ENCODE measurements at places on chromosomes 2 and 18. TPM values are rescaled to one million over a fixed set of nuclear protein-coding genes. Genes with fewer than 3 reads are reported as not detected.
A peak's percentile ranks its signal among the peaks of the same experiment; 100 is the strongest.

- no peaks in the 10 kb centered on the region for H3K4me1 ChIP-seq
- no peak overlapping the region for H3K4me3 ChIP-seq
- peak overlapping the region; percentile 31 for H3K27ac ChIP-seq
Observed at GRCh38 chr18:10143596-10143995, 229.8 kb downstream of the VAPA start.

Gene ANTXR1
- 48.1 TPM for total RNA-seq

Gene CABLES1
- 18.7 TPM for total RNA-seq

- no peaks in the 10 kb centered on the region for H3K36me3 ChIP-seq
- H3K4me3 ChIP-seq, result no peak overlapping the region
- no peaks in the 10 kb centered on the region for H3K27me3 ChIP-seq
- H3K4me1 ChIP-seq, result no peaks in the 10 kb centered on the region
- DNase-seq, result no peak
Observed at GRCh38 chr2:52260904-52261303, 1229.0 kb upstream of the NRXN1 start.

DNA sequence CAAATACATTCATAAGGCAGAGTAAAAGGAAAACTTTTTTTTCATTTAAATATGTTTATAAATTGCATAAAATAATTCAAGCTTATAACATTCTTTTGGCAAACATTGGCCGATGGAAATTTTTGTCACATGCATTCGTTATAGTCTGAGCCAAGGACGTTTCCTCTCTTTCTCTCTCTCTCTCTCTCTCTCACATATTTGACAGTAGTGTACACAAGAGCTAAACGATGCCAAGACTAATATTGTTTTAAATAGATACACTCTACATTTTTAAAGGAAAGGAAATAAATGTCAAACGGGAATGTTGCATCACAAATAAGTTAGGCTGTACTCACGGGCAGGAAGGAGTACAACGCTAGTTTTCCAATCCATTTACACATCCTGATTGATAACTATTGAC, 251.1 kb upstream of the SMIM21 start:
- H3K4me1 ChIP-seq, result no peaks in the 10 kb centered on the region
- no peak overlapping the region for H3K4me3 ChIP-seq
- no peak for DNase-seq
- no peaks in the 10 kb centered on the region for H3K36me3 ChIP-seq

Gene ATOH8
- 35.8 TPM for total RNA-seq

DNA sequence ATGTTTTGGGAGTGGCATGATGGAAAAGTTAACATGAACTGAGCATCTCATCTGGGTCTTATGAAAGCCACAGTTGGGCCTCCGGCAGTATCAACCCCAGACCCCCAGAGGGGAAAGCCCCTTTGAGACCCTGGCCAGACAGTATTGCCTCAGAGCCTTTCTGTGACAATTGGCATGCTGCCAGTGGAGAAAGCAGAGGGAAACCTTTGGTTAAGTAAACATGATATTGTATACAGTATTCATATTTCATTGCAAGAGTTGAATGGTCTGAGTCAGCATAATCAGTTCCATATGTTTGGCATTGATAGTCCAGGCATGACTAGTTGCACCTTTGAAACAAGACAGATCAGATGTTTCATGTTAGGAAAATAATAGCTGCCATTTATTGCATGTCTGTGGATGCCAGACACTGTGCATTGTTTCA, 20.0 kb downstream of the MERTK start:
- H3K4me1 ChIP-seq, result peaks cover 26% of the 10 kb centered on the region
- H3K36me3 ChIP-seq, result no peaks in the 10 kb centered on the region
- no peaks in the 10 kb centered on the region for H3K27me3 ChIP-seq
- H3K4me3 ChIP-seq, result no peak overlapping the region

DNA sequence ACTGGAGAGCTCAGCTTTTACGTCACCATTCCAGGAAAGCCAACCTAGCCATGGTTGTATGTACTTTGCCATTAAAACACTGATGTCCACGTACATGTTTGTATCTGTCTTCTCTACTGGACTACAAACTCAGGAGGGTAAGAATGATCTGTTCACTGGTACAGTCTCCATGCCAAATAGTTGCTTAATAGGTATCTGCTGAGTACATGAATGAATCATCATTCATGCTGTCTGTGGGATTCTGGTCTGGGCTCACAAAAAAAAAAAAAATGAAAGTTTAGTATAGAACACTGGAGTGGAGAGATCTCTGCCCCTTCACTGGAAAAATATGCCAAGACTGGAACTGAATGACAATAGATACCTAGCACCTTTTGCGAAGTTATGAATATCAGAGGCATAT, 102.6 kb upstream of the ITGA4 start:
- H3K27ac ChIP-seq, result no peak overlapping the region
- no peaks in the 10 kb centered on the region for H3K27me3 ChIP-seq
- H3K4me3 ChIP-seq, result no peak overlapping the region
- DNase-seq, result no peak

Gene LYPD6
- 2.3 TPM for total RNA-seq

GRCh38 chr2:153891051-153891450, 19.3 kb downstream of the GALNT13 start:
- no peaks in the 10 kb centered on the region for H3K27me3 ChIP-seq
- no peak for DNase-seq
- no peaks in the 10 kb centered on the region for H3K36me3 ChIP-seq

- no peak for DNase-seq
- H3K27ac ChIP-seq, result no peak overlapping the region
- no peaks in the 10 kb centered on the region for H3K36me3 ChIP-seq
- H3K27me3 ChIP-seq, result no peaks in the 10 kb centered on the region
- no peaks in the 10 kb centered on the region for H3K4me1 ChIP-seq
Observed at GRCh38 chr18:46676182-46676835, 19.3 kb upstream of the LOXHD1 start.

DNA sequence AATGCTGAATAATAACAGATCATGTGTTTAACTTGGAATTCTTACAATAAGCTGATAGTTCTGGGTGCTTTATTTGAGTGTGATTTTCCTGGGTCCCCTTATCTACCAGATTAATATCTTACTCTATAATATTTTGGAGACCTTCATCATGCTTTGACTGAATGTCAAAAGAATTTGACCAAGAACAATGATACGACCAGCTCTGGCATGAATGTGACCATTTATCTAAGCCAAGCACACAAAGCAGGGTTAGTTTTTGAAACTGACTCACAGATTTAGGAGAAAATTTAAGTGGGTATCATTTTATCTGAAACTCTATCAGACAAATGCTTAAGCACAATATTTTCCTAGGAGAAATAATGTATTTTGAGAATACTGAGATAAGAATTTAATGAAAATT, 677.0 kb downstream of the NYAP2 start:
- no peaks in the 10 kb centered on the region for H3K36me3 ChIP-seq
- no peak overlapping the region for H3K4me3 ChIP-seq
- no peaks in the 10 kb centered on the region for H3K4me1 ChIP-seq
- no peaks in the 10 kb centered on the region for H3K27me3 ChIP-seq
- DNase-seq, result no peak

GRCh38 chr2:222805591-222806304, 55.1 kb upstream of the ACSL3 start:
- no peak overlapping the region for H3K27ac ChIP-seq
- no peaks in the 10 kb centered on the region for H3K27me3 ChIP-seq
- DNase-seq, result no peak
- no peak overlapping the region for H3K4me3 ChIP-seq
- no peaks in the 10 kb centered on the region for H3K4me1 ChIP-seq
- H3K36me3 ChIP-seq, result no peaks in the 10 kb centered on the region

DNA sequence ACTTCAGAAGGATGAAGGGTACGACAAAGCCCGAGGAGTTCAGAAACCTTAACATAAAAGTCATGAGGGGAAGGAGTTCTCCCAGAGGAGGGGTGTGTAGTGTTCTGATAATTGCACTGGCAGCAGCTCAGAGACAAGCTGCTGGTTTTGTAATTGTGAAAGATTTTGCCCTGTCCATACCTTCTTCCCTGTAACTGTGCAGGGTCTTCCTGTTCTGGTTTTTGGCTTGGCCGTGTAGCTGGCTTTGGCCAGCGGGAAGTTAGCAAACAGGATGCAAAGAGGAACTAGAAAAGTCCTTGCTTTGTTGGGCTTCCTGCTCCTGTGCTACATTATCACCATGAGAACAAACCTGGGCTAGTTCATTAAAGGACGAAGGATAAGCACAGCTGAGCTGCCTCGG, 160.8 kb downstream of the LPIN1 start:
- H3K27me3 ChIP-seq, result no peaks in the 10 kb centered on the region
- H3K36me3 ChIP-seq, result no peaks in the 10 kb centered on the region
- H3K27ac ChIP-seq, result no peak overlapping the region
- no peak overlapping the region for H3K4me3 ChIP-seq
- DNase-seq, result no peak

Gene RTP5
- total RNA-seq, result 2.2 TPM

GRCh38 chr2:136383167-136383566, 265.2 kb upstream of the CXCR4 start:
- H3K27me3 ChIP-seq, result no peaks in the 10 kb centered on the region
- peaks cover 34% of the 10 kb centered on the region for H3K4me1 ChIP-seq
- H3K36me3 ChIP-seq, result no peaks in the 10 kb centered on the region
- peak overlapping the region; percentile 75 for H3K27ac ChIP-seq
- no peak overlapping the region for H3K4me3 ChIP-seq
- no peak for DNase-seq

DNA sequence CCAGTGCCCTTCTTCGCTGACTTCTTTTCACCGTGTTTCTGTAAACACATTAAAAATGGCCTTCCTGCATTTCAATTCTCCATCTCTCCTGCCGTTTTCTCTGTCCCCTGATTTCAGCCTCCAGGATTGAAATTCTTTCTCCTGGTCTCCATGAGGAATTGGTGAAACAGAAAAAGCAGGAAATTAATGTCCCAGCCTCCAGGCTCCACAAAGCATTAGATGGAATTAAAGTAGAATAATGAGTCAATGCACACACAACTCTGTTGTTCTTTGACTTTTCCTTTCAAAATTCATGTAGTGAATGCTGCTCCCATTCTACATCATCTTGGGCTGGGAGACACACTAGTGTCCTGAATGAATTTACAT, 209.5 kb downstream of the KLHL29 start:
- no peaks in the 10 kb centered on the region for H3K27me3 ChIP-seq
- no peak overlapping the region for H3K27ac ChIP-seq
- no peak overlapping the region for H3K4me3 ChIP-seq
- DNase-seq, result no peak
- no peaks in the 10 kb centered on the region for H3K4me1 ChIP-seq

- DNase-seq, result no peak
- H3K4me1 ChIP-seq, result peaks cover 12% of the 10 kb centered on the region
- peaks cover 7% of the 10 kb centered on the region for H3K36me3 ChIP-seq
- H3K4me3 ChIP-seq, result no peak overlapping the region
Observed at GRCh38 chr2:32712870-32713269, 85.0 kb downstream of the TTC27 start.

- no peak for DNase-seq
- no peaks in the 10 kb centered on the region for H3K36me3 ChIP-seq
- no peak overlapping the region for H3K4me3 ChIP-seq
Observed at GRCh38 chr2:209663656-209664055, 108.0 kb upstream of the UNC80 start.

DNA sequence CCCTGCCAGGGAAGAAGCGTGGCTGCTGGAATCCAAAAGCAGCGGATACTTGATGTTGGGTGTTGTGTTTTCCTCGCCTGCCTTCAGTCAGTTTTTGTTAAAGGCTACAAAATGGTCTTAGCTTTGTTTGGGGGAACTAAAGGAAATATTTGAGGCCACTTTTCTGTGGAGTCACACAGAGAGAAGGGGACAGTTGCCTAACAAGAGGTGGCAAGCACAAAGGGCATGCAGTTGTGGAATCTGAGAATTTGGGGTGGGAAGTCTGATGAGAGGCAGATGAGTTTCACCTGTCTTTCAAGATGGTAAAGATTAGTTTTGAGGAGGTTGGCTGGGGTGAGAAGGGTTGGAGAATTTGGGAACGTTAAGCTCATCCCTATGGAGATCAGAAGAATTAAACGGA, 2.9 kb downstream of the MALT1 start:
- no peaks in the 10 kb centered on the region for H3K27me3 ChIP-seq
- no peaks in the 10 kb centered on the region for H3K36me3 ChIP-seq
- H3K27ac ChIP-seq, result no peak overlapping the region
- peaks cover 42% of the 10 kb centered on the region for H3K4me1 ChIP-seq

Gene BOK
- 13.0 TPM for total RNA-seq

GRCh38 chr2:64226611-64227010, 82.4 kb upstream of the PELI1 start:
- no peak for DNase-seq
- no peaks in the 10 kb centered on the region for H3K36me3 ChIP-seq
- no peak overlapping the region for H3K27ac ChIP-seq
- H3K27me3 ChIP-seq, result no peaks in the 10 kb centered on the region
- H3K4me1 ChIP-seq, result peaks cover 3% of the 10 kb centered on the region
- H3K4me3 ChIP-seq, result no peak overlapping the region

Gene FKBP1B
- total RNA-seq, result 3.8 TPM

DNA sequence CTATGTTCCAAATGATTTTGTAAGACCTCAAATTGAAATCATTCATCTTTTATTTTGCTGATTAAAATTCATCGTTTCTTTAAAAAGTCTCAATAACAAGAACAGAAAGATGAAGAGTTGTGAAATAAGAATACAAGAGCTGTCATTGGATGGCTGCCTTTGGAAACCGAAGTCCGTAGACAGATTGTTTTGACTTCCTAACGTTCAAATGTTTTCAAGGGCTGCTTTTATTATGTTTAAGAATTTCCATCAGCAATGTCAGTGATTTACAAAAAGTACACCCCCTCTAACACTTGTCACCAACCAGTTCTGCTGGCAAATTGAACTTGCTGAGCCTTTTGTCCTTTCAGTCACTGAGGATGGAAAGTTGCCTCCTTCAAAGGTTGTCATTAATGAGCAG, 89.6 kb downstream of the KCNE4 start:
- no peak overlapping the region for H3K4me3 ChIP-seq
- no peak for DNase-seq
- no peaks in the 10 kb centered on the region for H3K27me3 ChIP-seq
- H3K36me3 ChIP-seq, result no peaks in the 10 kb centered on the region

DNA sequence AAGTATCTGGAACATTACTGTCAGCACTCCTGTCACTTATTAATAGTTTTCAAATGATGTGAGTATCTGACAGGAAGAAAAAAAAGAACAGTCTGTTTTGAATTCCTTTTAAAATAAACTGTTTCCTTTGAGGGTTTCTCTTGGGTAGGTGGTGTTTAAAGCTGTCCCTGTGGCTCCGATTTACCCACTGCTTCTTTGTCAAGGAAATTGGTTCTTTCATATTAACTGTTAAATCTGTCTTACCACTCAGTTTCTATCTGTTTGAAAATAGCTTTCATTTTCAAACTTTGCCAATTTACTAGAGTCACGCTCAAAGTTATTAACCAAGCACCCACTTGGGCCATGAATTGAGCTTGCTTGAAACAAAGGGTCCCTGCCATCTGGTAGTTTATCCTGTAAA, 614.6 kb upstream of the NXPH2 start:
- no peaks in the 10 kb centered on the region for H3K36me3 ChIP-seq
- H3K4me3 ChIP-seq, result no peak overlapping the region
- no peaks in the 10 kb centered on the region for H3K27me3 ChIP-seq
- DNase-seq, result no peak

Data from spleen (tissue), 13 donors.